Kidney tubule cell (primary cell): ENCODE measurements at places on chromosomes 11 and 22.

DNA sequence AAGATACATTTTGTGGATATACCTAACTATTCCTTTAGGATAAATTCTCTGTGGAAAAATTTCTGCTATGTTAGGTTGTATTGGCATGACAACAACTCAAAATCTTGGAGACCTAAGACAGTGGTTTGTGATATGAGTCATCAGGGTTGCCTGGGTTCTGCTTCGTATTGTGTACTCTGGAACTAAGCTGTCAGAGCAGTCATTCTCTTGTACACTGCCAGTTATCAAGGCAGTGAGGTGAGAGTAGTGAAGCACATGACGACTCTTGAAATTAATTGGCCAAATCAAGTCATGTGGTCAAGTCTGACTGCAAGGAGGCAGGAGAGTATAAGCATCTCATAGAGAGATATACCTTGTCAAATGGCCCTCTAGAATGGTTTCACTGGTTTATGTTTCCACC is 104.4 kb downstream of the FANCF start:
- peak; percentile 91 for DNase-seq

DNA sequence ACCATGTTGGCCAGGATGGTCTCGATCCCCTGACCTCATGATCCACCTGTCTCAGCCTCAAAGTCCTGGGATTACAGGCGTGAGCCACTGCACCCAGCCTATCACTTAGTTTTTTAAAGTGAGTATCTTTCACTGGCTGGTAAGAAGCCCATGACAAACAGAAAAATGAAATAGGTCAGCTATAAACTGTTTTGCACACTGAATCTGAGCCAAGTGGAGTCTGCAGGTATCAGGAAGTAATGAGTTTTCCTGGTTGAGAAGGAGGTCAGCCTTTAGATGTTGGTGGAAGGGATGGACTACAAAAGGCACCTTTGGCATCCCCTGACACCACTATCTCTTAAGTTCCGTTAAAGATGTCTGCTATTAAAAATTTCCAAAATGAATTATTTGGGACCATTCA is 345.1 kb downstream of the AASDHPPT start:
- peak; percentile 68 for DNase-seq

DNA sequence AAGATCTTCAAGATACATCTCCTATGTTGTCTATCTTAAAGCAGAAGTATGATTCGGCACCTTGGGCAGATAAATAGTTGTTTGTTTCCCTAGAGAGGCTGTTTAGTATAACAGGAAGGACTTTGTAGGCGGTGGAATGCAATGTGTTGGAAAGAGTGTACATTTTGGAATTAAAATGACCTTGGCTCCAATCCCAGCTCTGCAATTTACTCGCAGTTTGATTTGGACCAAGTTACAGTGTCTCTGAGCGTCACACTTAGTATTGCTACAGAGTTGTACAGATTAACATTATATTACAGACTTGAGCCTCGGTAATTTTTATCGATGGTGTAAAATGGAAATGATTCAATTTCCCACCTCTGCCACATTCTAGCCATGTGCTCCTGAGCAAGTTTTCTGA is 265.3 kb downstream of the OPCML start:
- no peak for DNase-seq

DNA sequence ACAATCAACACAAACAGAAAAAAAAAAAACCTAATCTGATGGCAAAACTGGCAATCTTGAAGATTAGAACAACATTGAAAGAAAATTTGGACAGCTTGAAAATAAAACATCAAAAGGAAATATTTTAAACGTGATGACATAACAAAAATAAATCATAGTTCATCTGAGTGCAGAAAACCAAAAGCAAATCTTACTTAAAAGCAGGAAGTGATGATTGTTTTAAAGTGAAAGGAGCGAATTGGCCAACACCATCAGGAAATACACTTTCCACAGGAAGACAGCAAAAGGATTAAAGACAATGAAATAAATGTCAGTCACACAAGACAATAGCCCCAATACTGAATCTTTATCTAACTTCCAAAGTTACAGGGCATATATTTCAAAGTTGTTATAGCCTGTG is 696.5 kb upstream of the CHORDC1 start:
- DNase-seq: no peak

DNA sequence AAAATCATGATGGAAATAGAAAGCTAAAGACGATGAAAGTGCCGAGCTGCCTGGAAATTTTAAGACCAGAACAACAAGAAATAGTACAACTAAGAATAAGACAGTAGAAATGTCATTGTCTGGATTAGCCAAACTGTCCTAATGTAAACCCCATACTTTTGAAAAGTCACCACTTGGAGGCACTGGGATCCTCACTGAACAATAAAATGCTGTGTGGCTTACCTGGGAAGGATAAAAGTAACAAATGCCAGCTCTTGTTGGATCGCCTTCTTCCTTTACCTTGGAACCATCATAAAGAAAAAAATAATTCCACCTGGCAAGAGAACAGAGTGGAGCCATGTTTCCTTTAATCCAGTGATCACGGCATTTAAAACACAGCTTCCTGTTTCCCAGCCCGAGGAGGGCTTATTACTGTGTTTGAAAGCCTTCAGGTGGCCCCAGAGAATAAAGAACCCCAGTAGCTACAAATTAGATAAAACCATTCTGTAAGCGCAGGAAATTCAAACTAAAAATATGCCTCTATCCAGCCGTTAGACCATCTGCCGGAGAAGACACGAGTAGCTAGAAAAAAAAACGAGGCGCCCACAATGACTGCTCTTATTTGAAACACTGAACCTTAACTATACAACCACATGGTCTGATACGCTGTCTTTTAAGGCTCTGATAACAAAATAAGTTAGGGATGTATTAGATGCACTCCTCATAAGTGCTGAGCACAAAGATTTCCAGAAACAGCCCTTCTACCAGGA is 4.4 kb downstream of the HPS4 start:
- DNase-seq: no peak

DNA sequence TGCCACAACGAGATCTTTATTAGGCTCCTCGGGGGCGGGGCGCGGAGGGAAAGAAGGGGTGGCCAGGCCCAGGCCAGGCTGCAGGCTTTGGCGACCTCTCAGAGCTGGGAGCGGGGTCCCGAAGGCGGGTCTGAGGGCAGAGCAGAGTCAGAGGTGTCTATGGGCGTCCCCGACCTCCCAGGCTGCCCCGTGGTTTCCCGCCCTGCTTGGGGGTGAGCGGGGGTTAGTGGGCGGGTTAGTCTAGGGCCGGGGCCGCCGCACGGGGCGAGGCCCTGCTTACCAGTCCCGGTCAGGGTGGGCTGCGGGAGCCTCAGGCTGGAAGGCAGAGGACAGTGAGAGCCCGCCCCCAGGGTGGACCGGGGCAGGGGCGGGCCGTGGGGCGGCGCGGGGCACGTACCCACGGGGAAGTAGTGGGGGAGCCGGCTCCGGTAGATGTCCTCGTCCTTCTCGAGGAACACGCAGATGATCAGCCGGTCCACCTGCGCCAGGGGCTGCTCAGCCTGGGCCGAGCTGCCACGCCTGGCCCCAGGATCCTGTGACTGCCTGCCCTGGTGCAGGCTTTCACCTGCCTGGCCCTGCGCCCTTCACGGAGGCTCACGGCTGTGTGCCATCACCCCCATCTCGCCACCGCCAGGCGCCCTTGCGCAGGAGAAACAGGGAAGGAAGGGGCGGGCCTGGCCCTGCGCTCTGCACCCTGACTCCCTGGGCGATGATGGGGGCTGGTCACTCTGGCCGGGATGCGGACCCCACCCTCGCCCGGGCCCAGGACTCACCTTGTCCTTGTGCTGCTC is 12.5 kb downstream of the OTUB1 start:
- peak; percentile 35 for DNase-seq

GRCh38 chr11:96161307-96162089 is 181.5 kb downstream of the MAML2 start:
- DNase-seq: no peak
